Activated CD4-positive, alpha-beta T cell treated with anti-CD3 and anti-CD28 coated beads, Interleukin-2, Interleukin-6, amounts not matched to agents 100 ng/mL and 50 ng/mL, durations not matched to agents 16 hours and 8 hours (primary cell): ENCODE measurements at places on chromosomes 7 and 10.

DNA sequence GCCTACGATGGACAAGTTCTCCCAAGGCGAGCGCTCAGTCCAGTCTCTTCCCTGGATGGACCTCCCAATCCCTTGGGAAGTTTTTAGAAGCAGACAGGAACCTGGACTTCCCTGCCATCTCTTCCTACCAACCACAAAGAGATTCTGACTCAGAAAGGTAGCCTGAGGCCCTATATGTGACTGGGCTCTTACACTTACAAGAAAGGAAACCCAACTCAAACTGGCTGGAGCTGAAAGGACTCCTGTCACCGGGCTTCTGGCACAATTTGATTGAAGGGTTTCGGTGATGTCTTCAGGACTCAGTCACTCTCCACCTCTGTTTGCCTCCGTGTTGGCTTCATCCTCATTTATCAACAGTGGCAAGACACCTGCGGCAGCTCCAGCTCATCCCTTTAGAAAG, 3.7 kb upstream of the COL13A1 start:
- no peak for DNase-seq

- DNase-seq, result peak; percentile 20
These were observed 28.7 kb downstream of the CHST15 start for GRCh38 chr10:124064676-124065075.

- DNase-seq, result no peak
These were observed 87.0 kb upstream of the KMT2E start for GRCh38 chr7:104927055-104927454.

- peak; percentile 60 for DNase-seq
These were observed 3.8 kb upstream of the ANTXRL start for GRCh38 chr10:46282842-46283574.

DNA sequence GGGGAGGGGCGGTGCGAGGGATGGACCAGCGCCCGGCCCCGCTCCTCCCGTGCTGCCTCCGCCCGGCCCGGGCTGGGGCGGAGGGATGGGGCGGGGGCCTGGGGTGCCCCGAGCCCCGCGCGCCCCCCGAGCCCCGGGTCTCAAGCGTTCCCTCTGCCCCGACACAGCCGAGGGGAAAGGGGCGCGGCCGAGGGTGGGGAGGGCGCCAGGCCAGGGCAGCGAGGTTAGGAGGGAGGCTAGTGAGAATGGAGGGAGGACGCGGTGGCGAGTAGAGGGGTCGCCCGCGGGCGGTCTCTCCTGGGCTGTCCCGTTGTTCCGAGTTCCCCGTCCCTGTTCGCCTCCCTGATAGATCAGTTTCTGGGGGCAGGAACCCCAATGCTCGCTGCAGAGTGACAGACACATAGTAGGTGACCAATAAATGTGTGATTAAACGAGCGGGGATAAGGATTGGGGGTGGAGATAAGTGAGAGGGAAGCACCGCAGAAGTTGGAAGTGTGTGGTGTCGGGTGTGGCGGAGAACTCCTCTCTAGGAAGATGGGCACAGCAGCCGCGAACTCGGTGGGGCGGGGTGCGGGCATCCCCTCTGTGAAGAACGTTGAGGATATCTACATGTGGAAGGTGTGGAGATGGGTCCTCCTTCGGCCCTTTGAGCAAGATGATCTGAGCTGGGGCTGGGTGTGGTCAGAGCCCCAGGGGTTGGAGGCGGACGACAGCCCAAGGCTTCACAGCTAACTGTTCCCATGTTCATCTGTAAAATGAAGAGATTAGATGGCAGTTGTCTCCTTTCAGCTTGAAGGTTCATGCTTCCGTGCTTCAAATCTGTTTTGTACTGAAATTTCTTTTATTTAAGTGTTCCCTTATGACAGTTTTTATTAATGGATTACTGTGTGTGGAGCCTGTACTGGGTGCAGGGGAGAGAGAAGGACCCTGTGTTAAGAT, 580 bp downstream of the ZNF775 start:
- peak; percentile 29 for DNase-seq

DNA sequence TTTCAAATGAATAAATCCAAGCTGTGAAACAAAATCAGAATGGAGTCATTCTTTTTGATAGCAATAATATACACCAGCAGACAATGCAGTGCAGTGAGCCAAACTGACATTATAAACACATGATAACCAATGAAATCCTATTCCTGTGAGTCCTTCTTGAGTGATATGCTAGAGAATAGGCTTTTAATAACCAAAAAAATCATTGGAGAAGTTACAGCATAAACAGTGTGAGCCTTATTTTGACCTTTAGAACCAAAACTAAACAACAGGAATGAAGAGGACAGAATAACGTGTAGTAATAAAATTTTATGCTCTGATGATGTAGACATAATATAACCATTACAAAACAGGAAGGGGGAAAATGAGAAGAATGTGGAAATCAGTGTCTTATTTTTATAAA, 8.7 kb downstream of the HUS1 start:
- no peak for DNase-seq

- DNase-seq, result no peak
These were observed 16.7 kb downstream of the AQP1 start for GRCh38 chr7:30928254-30928872.

- DNase-seq, result no peak
These were observed 68.8 kb downstream of the PROSER2 start for GRCh38 chr10:11891776-11892486.

DNA sequence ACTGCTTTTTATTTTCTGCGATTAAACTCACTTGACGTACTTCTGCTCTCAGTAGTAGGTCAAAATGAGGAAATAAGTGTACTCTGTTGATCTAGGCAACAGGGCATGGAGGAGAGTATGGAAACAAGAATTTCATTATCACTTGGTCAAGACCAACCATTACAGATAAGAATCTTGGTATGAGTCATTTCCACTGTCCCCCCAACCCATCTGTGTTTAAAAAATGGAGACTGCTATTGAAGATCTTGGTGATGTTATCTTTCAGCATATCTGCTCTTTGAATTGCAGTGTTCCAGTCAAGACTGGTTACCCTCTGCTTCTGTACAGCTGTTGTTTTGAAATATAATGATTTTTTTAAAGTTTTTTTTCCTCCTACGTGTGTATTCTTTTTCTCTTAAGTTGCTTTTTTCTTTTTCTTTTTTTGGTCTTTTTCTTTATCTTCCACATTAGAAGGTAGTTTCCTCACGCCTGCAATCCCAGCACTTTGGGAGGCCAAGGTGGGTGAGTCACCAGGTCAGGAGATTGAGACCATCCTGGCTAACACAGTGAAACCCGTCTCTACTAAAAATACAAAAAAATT, 11.7 kb downstream of the STAM start:
- peak; percentile 67 for DNase-seq

- no peak for DNase-seq
These were observed 417.9 kb downstream of the RPS24 start for GRCh38 chr10:78451592-78451991.

GRCh38 chr7:25694699-25695098, 457.3 kb upstream of the NFE2L3 start:
- DNase-seq, result no peak

- DNase-seq, result no peak
These were observed 143.2 kb downstream of the USP6NL start for GRCh38 chr10:11468126-11468742.

DNA sequence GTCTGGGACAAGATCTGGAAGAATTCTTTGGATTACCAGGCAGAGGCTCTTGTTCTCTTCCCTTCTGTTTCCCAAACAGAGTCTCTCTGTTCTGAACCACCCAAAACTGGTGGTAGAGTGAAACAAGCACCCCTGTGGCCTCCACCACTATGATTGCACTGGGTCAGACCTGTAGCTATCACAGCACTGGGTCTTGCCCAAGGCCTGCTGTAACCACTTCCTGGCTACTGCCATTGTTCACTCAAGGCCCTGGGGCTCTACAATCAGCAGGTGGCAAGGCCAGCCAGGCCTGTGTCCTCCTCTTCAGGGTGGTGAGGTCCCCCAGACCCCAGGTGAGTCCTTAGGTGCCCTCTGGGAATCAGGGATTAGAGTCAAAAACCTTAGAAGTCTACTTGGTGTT, 4.1 kb upstream of the LRRC17 start:
- DNase-seq, result no peak

DNA sequence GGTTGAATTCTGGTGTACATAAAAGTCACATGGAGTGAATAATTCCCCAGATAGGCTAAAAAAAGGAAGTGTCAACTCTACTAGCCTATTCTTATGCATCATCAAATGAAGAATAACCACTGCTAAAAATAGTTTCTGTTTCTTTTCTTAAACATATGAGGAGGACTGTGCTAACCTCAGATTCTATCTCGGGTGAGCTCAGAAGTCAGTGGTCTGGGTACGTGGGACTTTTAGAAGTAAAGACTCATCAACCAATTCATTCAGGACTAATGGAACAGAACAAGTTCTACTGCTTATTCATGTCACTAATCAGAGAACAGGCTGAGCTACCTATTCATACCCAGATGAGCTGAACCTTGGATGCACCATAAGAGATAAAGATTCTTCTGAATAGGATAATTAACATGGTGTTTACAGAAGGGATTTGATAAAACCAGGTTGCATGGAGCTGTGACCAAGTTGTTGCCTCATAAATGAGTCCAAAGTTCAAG, 9.5 kb upstream of the ASAH2 start:
- DNase-seq, result peak; percentile 45

GRCh38 chr10:95333997-95334804, 43.4 kb upstream of the PDLIM1 start:
- no peak for DNase-seq

- DNase-seq, result no peak
These were observed 226.0 kb downstream of the SFMBT2 start for GRCh38 chr10:7184660-7185366.

GRCh38 chr10:131519723-131520605, 208.4 kb upstream of the TCERG1L start:
- DNase-seq, result no peak

DNA sequence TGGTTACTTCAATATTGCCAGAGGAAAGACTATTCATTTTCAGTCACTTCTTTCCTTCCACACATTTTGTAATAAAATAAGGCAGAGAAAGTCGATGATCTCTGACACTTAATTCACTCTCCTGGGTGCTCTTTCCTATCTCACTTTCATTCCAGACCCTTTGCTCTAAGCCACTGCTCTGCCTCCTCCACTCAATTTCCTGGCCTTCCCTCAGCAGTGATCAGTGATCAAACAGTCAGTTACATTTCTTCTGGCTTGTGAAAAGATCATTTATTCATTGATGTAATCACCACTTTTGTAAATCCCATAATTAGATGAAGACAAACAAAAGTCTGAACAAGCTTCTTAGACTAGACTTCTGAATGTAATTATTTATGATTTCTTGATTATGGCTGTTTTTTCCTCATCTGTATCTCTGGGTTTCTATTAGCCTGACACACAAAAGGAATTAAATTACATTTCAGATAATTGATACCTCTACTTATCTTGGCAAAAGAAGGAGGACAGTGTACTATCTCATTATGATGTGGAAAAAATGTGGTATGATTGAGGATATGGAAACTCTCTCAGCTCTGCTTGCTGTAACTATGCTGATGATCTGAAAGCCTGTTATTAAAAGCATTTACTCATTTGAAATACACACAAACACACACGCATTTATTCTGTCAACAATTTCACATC, 1102.3 kb downstream of the GRM8 start:
- no peak for DNase-seq

DNA sequence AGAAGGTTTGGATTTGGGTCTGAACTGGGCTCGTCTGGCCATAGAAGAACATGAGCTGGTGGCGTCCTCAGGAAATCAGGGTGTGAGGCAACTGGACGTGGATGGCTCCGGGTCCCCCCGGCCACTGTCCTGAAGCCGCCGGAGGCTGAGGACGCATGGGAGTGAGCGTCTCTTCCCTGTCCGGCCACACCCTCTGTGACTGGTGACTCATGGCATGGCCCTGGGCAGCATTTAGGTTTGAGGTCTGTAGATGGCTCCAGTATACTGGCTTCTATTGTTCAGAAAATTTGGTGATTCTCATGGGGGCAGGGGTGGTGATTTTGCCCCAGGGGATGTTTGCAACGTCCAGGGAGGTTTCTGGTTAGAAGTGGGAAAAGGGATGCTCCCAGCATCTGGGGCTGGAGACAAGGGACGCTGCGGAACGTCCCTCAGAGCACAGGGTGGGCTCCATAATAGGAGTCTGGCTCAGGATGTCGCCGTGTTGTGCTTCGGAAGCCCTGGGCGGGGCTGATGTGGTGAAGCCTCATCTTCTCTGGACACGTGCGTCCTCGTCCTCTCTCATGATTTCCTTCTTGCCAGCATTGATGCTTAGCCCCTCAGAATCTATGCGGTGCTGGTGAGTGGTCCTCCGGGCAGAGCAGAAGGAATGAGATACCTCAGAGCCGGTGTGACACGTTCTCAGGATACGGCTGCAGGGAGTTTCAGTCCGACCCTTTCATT, 49.9 kb downstream of the PITRM1 start:
- DNase-seq, result no peak

DNA sequence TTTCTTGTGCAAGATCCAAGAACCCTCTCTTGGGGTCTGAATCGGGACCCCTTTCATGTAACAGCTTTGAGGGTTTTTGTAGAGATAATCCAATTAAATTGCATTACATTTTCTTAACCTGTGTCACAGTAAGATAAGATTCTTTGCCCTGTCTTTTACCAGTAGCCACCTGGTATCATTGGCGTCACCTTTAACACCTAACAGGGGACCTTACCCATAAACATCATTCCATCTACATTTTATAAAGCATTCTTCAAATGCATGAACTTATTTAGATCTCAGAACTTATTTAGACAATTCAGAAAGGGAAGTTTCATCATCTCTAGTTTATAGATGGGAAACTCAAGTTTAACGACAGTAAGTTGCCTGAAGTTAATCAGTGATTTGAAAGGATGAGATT, 106.4 kb upstream of the KLF6 start:
- DNase-seq, result no peak

GRCh38 chr7:127391591-127392181, 822 bp downstream of the ZNF800 start:
- DNase-seq, result peak; percentile 62

GRCh38 chr7:157900011-157900410, 563.2 kb downstream of the DNAJB6 start:
- DNase-seq, result no peak

DNA sequence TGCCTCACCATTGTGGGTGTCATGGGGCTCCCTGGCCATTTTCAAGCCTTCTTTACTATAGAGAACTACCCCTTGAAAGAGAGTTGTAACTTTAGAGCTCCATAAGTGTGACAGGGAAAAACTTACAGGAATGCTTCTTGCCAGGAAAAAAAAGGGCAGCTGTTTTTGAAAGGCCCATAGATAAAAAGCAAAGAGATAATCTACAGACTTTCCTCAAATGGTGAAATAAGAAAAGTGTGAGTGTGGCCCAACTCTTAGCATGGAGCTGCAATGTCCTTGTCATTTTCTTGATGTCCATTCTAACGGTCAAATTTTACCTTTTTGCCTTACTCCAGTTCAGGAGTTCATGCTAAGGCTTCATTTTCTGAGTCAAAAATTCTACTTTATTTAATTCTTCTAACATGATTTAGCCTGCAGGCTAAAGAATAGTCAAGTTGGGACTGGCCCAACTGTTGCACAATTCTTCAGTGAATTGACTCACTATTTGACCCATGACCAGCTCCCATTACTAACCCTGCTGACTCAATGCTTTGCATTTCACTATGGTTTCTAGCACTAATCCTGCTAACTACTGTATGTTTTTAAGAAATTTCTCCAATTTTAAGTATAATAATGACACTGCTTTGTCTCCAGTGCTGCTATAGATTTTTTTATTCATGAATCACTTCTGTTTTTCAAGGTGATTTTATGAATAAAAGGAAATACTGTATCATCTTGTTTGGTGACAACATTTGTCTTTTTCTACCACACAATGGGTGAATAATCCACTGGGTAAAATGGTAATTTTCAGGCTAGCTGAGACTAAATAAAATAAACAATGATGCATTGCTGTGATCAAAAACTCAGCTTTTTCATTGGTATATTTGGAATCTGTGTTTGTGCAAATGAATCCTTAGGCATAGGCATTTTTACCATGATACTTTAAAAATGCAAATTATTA, 41.4 kb upstream of the SGCE start:
- DNase-seq, result no peak

GRCh38 chr7:1859266-1860035, 189.4 kb downstream of the ELFN1 start:
- DNase-seq, result no peak
